ENCODE measurements at places on chromosomes 16 and 17.

DNA sequence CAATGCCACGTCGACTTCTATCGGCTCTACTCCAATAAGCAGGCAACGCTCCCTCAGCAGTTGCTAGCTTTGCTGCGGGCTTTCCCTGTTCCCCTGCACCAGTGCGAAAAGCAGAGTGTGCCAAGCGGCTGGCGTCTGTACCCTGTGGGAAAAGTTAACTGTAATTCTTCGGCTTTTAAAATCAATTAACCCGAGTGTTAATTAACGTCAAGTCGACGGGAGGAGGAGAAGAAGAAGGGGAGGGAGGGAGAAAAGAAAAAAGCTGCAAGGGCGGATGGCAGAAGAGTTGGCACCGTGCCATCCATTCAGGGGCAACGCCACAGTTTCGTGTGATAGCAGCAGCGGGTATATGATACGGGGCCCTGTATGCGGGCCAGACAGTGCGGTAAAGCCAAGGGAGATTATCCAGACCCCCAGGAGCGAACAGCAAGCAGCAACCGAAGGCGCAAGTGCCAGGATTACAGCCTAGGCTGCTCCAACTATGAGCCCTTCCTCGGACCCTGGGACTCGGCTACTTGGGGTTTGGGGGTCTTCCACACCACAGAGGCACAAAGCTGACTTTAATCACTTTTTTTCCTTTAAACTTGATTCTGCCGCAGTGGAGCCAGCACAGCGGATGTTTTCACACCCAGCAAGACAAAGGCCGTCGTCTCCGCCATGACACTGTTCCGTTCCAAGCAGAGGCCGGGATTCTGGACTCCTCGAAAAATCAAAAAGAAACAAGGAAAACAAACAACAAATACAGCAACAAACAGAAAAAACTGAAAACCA, 253.8 kb upstream of the PMFBP1 start:
- no peak for DNase-seq

DNA sequence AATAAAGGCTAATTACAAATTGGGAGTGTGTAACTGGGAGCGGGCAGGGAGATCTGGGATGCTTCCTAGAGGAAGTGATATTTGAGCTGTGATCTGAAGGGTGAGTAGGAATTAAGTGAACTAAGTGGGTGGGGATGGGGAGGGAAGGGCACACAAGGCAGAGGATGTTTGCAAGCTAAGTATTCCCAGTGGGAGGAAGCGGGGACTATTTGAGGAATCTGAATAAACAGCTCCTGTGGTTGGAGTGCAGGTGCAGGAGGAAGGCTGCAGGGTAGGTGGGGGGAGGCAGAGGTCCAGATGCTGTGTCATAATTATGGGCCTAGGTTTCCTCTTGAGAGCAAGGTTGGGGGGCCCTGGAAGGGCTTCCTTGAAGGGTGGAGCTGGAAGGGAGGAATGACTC, 102.1 kb upstream of the HS3ST2 start:
- no peak for DNase-seq

GRCh38 chr17:68963958-68964357, 8.8 kb upstream of the ABCA8 start:
- DNase-seq: no peak

- DNase-seq: no peak
Observed at GRCh38 chr17:42233994-42234393, 39.7 kb upstream of the GHDC start.

DNA sequence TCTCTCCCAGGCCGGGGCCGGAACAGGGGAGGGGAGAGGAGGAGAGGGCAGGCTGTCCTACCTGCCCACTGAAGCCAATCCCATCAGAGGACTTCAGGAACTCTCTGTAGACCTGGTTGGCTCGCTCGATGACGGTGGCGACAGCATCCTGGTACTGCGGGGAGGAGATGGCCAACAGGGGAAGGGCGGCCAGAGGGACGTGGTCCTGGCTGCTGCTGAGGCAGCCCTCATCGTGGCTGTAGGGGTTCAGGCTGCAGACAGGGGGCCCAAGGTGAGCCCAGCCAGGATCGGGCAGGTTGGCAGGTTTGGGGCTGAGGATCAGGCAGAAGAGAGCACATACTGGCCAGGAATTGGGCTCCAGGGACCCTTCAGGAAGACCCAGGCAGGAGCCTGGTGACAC, 34.2 kb downstream of the PIMREG start:
- no peak for DNase-seq

- no peak for DNase-seq
Observed at GRCh38 chr16:49757559-49758069, 98.3 kb downstream of the ZNF423 start.

GRCh38 chr17:72487731-72488494, 367.1 kb downstream of the SOX9 start:
- DNase-seq: no peak

- DNase-seq: no peak
Observed at GRCh38 chr16:51807551-51807950, 656.5 kb upstream of the SALL1 start.
